ENCODE measurements at places on chromosomes 5 and 9. TPM values are rescaled to one million over a fixed set of nuclear protein-coding genes. Genes with fewer than 3 reads are reported as not detected.

ZNF354C gene
- 7.6 TPM for total RNA-seq

KIF4B gene
- total RNA-seq: 0.79 TPM

GPR151 gene
- not detected for total RNA-seq

PRSS3 gene
- total RNA-seq: not detected

PCDHA4 gene
- total RNA-seq: 0.58 TPM

ADAMTSL2 gene
- 0.06 TPM for total RNA-seq

CFAP77 gene
- total RNA-seq: not detected

IL9 gene
- total RNA-seq: not detected

TARS1 gene
- 324 TPM for total RNA-seq

ZNG1E gene
- 62.7 TPM for total RNA-seq

DCANP1 gene
- total RNA-seq: not detected

CTXN3 gene
- total RNA-seq: not detected

Measured in A673 (cell line).